ENCODE measurements at places on chromosomes 5 and 9.

DNA sequence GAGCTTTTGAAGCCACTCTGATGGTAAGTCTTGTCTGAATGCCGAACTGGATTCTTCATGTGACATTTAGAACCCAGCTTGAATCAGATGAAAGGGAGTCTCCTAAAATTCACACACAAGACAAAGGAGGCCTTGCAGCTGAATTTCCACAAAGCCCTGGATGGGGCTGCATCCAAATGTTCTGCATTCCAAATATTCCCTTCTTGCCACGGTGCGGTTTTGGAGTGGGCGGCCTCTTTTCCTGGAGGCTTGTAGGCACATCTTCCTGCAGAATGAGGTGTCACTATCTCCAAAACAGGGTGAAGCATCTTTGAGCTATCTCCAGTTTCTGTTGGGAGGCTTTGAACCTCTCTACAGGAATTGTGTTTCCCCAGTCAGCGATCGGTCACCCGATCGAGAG is 342.7 kb downstream of the ARHGEF28 start:
- no peak for DNase-seq

GRCh38 chr9:124932333-124932732 is 8.6 kb downstream of the GOLGA1 start:
- no peak for DNase-seq

GRCh38 chr5:73899055-73899454 is 273.1 kb downstream of the ARHGEF28 start:
- DNase-seq = no peak

DNA sequence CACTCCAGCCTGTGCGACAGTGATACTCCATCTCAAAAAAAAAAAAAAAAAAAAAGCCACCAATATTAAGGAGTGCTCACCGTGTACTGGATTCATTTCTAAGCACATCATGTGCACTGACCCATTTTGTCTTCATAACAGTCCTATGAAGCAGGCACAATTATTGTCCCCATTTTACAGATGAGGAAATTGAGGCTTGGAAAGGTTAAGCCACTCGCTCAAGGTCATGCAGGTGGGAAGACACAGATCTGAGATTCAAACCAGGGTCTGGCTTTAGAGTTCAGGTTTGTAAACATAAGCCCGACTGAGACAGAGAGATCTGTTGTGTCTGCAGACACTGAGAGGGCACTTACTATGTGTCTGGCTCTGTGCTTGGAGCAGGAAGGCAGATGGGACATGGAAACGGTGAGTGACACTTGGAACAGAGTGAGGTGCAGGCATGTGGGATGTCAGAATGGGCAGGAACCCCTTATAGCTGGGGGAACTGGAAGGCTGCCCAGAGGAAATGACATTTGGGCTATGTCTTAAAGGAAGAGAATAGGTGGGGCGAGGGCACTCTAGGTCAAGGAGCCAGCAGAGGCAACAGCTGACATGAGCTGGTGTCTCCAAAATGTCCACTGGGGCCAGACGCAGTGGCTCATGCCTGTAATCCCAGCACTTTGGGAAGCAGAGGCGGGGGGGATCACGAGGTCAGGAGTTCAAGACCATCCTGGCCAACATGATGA is 69.9 kb downstream of the STK10 start:
- no peak for DNase-seq

DNA sequence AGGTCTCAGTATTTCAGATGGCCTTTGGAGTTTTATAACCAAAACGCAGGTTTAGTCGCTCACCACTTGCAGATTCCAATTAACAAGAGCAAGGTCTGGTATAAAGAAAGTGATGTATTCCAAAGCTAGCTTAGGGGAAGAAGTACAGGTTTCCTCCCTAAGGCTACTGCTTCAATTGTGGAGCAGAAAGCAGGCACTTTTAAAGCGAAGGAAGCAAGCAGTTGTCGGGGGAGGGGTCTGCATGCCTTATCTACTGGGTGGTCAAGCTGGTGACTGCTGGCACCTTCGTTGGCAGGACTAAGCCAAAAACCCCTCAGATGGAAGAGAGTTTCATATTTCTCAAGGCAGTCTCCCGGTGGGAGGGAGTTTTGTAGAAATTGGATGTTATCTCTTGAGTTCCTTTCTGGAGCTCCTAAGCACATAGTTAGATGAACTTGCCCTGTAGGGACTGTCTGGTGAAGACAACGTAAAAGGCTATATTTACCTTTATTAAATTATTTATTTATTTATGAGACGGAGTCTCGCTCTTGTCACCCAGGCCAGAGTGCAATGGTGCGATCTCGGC is 1.6 kb upstream of the TMEM245 start:
- no peak for DNase-seq

- no peak for DNase-seq
Measured at GRCh38 chr5:114467729-114468128, 105.9 kb downstream of the KCNN2 start.

DNA sequence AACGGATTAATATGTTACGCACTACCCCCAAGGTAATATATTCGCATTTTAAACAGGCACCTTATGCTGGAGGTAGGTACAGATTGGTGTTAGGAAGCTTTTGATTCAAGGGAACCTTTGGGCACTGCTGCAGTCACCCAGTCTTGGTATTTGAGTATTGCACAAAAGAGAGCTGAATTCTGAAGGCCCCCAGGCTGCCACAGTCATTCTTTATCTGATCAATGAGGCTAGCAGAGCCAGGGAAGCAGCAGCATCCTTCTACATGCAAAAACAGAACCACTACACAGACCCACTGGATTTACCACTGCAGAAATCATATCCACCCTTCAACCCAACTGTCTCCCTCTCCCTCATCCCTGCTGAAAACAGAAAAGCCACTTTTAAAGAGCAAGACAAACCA is 121.2 kb upstream of the GRIN3A start:
- no peak for DNase-seq

DNA sequence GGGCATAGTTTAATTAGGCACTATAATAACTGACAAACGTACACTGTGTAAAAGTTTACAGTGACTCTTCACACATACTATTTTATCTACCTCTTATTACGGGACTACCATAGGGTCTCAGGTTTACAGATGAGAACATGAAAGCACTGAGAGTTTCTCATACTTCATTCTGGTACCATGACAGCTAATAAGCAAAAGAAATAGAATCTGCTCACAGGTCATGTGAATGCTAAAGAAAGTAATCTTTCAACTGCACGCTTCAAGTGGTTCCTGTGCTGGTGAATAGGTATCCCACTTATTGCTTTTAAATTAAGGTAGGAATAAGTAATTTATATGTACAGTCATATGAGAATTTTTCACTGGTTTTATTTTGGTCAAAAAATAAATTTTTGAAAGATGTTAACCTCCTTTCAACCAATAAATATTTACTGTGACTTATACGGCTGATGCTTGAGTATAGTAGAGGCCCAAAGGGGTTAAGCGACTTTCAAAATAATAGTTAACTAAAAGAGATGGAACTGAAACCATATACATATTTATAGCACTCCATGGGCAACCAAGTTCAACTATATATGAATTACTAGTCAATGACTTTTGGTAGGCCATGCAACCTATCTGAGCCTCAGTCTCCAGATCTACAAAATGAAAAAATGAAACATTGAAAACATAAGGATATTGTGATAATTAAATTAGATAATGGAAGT is 8.1 kb downstream of the CDKN2A start:
- DNase-seq = no peak

- DNase-seq = no peak
Measured at GRCh38 chr9:129213551-129213950, 35.5 kb upstream of the IER5L start.

- no peak for DNase-seq
Measured at GRCh38 chr9:106697750-106698502, 165.0 kb upstream of the ZNF462 start.

- no peak for DNase-seq
Measured at GRCh38 chr5:7391814-7392692, 3.9 kb upstream of the ADCY2 start.

GRCh38 chr5:168712280-168712924 is 133.2 kb upstream of the PANK3 start:
- no peak for DNase-seq

- DNase-seq = no peak
Measured at GRCh38 chr9:29208670-29209069, 1635.4 kb upstream of the C9orf72 start.

GRCh38 chr9:33471361-33471760 is 2.4 kb downstream of the NOL6 start:
- DNase-seq = no peak

GRCh38 chr5:142150431-142150830 is 41.9 kb downstream of the NDFIP1 start:
- no peak for DNase-seq

DNA sequence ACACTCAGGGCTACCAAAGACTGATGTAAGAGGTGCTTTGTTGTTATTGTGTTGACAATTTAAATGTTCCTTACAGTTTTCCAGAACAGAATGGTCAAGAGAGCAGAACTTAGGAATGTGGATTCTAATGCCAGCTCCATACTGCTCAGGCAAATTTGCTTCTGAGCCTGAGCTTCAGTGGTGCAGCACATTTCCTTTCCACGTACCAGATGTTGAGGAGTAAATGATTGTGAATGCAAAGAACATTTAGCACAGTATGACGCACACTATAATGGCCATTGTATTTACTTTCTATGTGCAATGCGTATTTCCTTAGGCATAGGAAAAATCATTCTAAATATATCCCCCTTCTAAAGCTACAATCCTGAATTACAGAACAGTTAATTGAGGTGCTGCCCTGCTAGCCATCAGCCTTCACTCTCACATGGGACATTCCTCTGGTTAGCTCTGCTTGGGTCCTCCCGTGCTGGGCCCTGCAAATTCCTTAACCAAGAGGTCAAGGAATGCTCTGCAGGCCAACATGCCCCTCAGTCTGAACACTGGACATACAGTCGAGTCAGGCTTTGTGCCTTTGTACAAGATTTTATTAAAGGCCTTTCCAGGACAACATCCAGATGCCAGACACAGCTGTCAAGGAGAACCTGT is 21.1 kb upstream of the TMEM174 start:
- DNase-seq = no peak

GRCh38 chr9:101832486-101832885 is 94.0 kb upstream of the GRIN3A start:
- no peak for DNase-seq

GRCh38 chr5:159416438-159416837 is 86.2 kb upstream of the IL12B start:
- DNase-seq = no peak

- DNase-seq = no peak
Measured at GRCh38 chr5:3827624-3828023, 232.0 kb downstream of the IRX1 start.

DNA sequence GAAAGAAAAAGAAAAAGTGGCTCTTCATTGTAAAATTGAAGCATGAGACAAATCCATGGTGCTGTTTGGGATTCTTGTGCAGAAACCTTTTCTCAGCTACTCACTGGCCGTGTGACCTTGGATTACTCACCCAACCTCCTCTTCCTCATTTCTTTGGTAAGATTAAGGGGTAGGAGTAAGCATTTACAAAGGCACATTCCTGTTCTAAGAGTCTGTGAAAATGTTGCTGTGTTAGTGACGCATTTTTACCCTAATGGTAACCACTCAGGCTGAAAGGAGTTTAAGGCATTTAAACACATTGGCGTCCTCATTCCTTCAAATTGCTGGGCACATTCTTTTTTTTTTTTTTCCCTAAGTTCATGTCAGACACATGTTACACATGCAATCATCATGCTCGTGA is 4.3 kb downstream of the RAI14 start:
- no peak for DNase-seq
